Stimulated activated CD8-positive, alpha-beta memory T cell treated with anti-CD3 and anti-CD28 coated beads, Interleukin-2, amount 100 ng/mL, for 1 hour (primary cell): ENCODE measurements at places on chromosomes 12 and 14.

DNA sequence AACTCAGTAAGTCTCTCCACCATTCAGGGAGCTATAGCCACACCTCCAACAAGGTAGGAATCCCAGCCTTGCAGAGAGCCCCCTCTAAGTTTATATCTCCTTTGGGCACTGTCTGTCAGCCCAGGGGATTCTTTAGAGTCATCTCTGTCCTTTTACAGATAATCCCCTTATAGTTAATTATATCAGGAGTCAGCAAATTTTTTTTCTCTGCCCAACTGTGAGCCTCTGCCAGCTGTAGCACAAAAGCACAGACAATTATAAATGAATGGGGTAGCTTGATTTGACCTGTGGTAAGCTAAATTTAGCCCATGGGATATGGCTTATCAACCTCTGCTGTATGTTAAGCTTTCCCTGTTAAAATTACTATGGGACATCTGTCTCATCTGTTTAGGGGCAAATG is 8.3 kb downstream of the CEP128 start:
- DNase-seq: no peak

DNA sequence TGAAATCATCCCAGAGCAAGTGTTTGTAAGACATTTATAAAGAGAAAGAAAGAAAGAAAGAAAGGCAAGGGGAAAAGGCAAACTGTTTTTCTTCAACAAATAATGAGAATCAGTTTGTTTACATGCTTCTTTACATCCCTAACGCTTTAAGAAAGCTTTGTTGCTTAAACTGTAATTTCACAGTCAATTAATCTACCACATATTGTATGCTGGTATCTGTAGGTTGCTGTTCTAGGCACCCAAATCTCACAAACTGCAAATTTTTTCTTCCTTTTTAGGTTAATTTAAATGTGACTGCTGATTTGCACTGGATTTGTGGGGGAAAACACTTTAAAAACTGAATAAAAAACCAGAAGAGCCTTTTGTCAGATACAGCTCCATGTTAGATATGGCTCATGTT is 384.2 kb downstream of the ATP23 start:
- no peak for DNase-seq

DNA sequence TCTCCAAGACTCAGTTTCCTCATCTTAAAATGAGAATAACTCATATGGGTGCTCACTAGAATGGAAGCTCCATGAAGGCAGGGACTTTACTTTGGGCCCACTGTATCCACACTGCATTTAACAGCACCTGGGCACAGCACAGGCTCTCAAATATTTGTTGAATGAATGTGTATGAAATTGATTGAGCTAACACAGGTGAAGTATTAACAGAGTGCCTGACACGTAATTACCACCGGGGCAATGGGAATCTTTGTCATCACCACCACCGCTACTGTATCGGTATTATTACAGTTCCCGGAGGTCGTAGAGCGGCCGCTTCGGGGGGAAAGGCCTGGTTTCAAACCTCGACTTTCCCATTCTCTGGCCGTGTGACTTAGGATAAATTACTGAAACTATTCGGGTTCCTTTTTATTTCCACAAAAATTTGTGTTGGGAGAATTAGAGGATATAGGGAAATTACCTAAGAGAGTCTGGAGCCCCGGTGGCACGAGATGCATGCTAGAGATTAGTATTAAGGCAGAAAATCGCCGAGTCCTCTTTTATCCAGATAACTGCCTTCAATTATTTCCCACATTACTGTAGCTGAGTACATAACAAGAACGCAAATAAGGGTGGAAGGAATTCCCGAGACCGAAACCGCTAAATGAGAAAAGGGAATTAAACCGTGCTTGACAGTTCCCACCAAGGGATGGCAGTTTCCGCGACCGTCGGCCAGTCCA is 1.0 kb upstream of the RIC8B start:
- DNase-seq: no peak

GRCh38 chr12:52749827-52750226 is 27.3 kb downstream of the KRT76 start:
- no peak for DNase-seq

- no peak for DNase-seq
Observed at GRCh38 chr14:33586806-33587205, 364.1 kb downstream of the EGLN3 start.

GRCh38 chr12:2582631-2583030 is 212.1 kb upstream of the FKBP4 start:
- no peak for DNase-seq

- DNase-seq: no peak
Observed at GRCh38 chr12:106648736-106649135, 65.9 kb downstream of the RFX4 start.

DNA sequence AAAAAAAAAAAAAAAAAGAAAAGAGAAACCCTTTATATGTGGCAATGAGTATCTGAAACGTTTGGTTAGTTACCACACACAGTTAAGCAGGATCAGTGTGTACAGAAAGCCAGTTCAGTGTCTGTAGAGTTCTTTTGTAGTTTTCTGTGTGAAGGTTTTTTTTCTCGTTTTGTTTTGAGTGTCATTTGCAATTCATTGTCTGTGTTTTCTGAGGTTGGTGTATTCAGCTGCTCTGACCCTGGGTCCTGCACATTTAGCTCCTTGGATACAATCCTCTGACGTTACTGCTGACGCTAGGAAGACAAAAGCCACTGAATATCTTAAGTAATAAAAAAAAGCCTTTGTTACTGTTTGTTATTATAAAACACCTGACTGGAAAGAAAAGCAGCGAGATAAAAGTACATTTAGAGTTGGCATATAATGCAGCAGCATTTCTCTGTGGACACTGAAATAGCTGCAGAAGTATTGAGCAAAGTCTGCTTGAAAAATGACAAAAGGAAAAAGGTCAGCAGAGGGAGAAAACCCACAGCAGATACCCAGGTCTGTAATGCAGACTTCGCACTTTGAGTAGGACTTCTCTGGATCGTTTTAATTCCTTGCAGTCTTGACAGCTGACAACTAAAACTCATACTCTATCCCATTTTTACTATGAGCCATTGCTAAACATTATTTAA is 89.0 kb downstream of the POLR3B start:
- no peak for DNase-seq

- no peak for DNase-seq
Observed at GRCh38 chr14:89377544-89377943, 39.5 kb downstream of the FOXN3 start.

DNA sequence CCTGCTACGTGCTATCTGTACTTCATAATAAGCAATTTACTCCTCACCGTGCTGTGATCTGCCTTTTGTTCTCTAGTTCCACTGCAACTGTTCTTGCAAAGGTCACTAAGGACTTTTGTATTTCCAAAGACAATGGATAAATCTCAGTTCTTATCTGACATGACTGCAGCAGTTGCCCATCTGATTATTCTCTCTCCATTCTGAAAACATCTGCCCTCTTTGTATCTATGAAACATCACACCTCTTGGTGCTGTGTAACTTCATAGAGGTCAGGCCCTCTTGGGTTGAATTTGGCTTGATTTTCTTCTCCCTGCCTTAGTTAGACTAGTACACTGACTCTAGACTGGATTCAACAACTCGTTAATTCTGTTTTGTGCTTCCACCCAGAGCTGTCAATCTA is 319.6 kb downstream of the BTG1 start:
- DNase-seq: no peak

DNA sequence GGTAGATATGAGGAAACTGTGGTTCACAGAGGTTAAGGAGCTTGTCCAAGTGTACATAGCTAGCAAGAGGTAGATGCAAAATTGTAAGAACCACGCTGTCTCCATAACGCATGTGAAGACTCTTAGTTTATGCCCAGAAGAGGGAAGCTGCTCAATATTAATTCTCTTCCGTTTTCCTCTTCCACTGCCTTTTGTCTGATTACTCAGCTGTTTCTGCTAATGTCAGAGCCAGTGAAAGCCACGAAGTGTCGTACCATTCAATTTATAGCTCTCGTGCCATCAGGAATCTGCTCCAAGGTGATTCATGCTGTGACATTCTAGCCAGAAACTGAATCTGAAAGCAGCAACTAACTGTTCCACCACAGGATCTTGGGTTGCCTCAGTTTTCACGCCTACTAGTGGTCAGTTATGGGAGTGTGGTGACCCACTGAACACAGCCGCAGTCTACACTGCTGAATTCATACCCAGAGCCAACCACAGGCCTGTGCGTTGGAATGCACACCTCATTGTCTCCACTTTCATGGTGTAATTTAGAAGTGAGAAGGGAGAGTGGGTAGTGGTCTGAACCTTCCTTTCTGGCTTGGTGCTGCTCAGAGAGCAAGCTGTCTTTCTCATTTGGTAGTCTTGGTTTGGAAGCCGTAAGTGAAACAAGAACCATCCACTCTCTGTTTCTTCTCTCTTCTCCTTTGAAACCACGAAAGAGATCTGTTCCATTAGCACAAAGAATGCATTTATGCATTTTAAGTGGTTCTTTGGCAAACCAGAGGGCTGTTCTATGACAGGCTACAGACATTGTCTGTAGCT is 74.2 kb upstream of the NAP1L1 start:
- peak; percentile 16 for DNase-seq

DNA sequence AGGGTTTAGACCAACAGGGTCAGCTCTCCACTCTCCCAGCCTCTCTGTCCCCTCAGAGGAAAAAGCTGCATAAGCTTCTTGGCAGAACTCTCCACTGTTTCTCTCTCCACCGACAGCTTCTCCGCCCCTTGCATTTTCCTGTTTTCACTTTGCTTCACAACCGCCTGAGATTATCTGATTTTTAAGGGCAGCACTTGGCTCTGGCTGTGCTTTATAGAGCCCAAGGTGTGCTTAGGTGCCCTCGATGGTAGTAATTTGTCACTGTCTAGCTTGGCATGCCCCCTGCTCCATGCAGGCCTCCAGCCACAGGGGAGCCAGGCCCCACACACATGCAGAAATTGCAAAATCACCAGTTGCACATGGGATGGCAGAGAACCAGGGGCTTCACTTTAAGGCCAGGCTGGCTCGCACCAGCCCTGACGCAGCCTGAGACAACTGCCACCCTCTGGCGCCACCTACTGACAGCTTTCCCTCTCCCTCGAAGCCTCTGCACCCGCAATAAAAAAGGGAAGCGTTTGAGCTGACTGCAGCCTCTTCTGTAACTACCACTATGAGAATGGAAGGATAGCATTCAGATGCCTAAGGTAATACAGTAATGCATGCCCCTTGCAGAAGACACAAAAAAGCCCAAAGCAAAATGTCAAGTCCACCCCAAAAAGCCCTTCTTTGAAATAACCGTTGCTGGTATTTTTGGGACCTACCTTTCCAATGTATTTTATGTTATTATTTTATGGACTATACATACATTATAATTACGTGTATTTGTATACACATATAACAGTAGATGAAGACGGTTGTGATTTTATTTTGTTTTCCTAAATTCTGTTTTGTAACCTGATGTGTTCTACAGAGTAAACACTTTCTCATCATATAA is 32.0 kb upstream of the RIMBP2 start:
- DNase-seq: peak; percentile 53

- no peak for DNase-seq
Observed at GRCh38 chr12:26162905-26163304, 32.5 kb upstream of the SSPN start.

DNA sequence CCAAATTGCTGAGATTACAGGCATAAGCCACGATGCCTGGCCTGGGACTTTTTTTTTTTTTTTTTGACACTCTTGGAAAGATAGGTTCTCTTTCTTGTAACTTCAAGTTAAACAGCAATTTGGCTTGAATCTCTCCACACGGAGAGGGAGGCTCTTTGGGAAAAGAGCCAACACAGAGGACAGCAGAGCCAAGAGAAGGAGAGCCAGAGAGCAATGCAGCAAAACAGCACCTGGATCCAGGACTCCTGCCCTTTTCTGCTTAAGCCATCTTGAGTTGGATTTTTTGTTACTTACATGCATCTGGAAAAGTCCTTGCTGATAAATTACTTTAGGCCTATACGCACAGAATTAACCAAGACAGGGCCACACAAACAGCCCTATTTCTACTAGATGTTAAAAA is 176.8 kb downstream of the APAF1 start:
- no peak for DNase-seq

DNA sequence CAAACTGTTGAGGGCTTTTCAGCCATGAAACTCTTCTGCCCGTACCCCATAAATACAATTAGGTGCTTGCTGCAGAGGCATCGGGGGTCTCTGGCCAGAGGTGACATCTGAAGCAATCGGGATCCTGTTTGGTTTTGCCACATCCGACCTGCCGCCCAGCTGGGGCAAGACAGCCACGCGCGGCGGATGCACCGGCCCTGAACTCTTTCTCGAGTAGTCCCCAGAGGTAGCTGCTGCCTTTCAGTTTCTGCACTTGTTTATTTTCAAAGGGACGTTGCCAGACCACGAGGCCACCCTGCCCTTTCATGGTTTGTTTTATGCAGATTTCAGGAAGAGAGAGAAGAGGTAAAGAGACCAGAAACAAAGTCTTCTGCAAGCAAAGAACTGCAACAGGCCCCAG is 10.6 kb upstream of the MLXIP start:
- no peak for DNase-seq

- DNase-seq: no peak
Observed at GRCh38 chr14:87207756-87208155, 785.2 kb downstream of the GALC start.

DNA sequence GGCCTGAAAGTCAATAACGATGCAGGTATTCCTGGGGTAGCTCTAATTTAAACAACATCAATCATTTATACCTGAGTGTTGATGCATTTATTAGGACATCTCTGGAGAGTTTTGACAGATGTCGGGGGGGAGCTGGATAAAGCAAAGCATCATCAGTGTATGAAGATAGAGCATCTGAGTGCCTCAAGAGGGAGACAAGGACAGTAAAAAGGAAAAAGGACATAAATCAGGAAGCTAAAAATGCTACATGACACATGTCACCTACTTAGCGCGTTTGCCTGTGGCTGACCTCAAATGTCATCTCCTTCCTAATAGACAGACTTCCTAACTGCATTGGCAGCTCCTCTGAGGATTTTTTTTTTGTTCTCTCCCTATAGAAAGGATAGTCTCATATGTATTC is 259.5 kb upstream of the PKP2 start:
- DNase-seq: no peak

DNA sequence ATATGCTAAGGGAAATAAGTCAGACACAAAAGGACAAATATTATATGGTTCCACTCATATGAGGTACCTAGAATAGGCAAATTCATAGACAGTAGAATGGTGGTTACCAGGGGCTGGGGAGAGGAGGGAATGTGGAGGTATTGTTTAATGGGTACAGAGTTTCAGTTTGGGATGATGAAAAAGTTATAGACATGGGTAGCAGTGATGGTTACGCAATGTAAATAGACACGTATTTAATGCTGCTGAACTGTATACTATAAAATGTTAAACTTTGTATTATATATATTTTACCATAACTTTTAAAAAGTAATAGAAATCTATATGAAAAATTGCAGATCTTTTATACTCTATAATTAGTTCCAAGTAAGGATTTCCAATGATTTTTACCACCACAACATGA is 71.2 kb downstream of the CDK17 start:
- DNase-seq: no peak

GRCh38 chr12:80087486-80088213 is 11.7 kb upstream of the OTOGL start:
- no peak for DNase-seq

GRCh38 chr14:80047761-80048160 is 163.5 kb downstream of the DIO2 start:
- DNase-seq: no peak
